ENCODE measurements at places on chromosomes 11 and 22.

- DNase-seq, result no peak
Observed at GRCh38 chr22:31825513-31825912, 71.7 kb downstream of the DEPDC5 start.

DNA sequence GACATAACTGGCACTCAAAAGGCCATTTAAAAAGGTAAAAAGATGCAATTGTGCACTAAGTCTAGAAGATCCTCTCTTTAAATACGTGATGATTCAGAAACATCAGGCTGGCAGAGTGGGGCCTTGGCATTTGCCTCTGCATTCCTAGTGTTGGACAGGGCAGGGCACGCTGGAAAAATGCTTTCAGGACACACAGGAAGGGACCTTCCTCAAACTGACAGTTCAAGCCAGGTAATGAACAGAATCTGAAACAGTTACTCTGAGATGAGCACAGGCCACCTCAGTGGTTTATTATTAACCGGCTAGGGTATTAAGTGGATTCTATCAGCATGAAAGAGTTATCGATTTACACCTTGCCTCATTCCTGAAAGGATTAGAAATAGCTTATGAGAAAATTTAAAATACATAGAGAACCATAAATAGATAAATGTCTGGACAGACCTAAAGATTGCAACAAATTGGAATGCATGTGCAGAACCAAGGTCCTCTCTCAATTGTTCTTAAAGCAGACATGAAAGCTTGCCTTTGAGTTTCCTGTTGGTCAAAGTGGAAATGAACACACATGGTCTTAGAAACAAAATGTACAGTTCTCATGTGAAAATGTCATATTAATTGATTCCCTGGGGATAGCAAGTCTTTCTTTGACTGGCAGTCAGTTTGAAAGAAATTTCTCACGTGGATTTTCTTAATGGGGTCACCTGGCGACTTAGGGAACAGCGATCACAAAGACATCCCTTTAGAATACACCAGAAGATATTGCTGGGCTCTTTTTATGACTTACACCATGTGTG, 21.5 kb upstream of the CSNK2A3 start:
- DNase-seq, result no peak

DNA sequence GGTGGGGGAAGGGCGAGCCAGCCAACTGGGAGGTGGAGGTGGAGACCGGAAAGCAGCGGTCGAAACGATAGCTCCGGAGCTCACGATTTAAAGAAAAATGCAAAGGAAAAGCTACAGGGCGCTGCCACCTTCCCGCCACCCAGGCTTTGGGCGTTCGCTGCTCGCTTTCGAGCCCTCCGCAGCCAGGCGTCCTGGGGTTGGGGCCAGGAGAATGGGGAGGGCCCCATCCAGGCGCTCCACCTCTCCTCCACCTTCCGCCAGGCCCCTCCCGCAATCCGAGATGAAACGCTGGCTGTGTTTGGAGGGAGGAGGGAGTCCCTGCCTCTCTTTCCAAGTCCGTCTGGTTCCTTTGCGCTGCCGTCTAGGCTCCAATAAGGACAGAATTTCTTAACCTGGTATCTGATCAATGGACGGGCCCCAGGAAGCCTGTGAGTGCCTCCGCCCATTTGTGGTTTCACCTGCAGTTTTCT, 483 bp upstream of the ABTB2 start:
- no peak for DNase-seq

- no peak for DNase-seq
Observed at GRCh38 chr11:46273511-46274205, 3.8 kb upstream of the CREB3L1 start.

GRCh38 chr22:49810363-49811019, 17.2 kb downstream of the BRD1 start:
- no peak for DNase-seq
